ENCODE measurements at places on chromosomes 2 and 18. TPM values are rescaled to one million over a fixed set of nuclear protein-coding genes. Genes with fewer than 3 reads are reported as not detected.

The SH3RF3 gene
- total RNA-seq: 11.2 TPM

GRCh38 chr18:63173983-63174382, 145.6 kb downstream of the BCL2 start:
- no peak for DNase-seq

The TRABD2A gene
- 0.54 TPM for total RNA-seq

DNA sequence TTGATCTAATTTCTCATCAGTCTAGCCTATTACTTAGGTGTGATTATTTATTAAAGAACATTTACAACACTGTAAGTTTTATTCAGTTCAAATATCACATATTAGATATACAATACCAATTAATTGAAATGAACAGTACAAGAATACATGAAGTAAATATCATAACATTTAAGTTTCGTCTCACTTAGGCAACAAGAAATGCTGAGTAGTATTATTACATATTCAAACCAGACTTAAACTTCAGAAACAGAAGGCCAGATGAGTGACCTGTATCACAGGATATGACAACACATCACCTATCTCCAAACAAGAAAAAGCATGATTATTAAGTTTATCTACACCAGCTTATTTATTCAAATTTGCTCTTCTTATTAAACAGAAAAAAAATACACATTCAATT, 48.9 kb downstream of the LONRF2 start:
- no peak for DNase-seq

Measured in cardiac septum (tissue), 1 donor.